ENCODE measurements at places on chromosomes 6 and 20. TPM values are rescaled to one million over a fixed set of nuclear protein-coding genes. Genes with fewer than 3 reads are reported as not detected.

CST4 gene
- not detected for total RNA-seq

SLC22A2 gene
- not detected for total RNA-seq

CLVS2 gene
- not detected for total RNA-seq

PCK1 gene
- not detected for total RNA-seq

SYNDIG1 gene
- 0.68 TPM for total RNA-seq

PLA2G7 gene
- not detected for total RNA-seq

POFUT1 gene
- total RNA-seq, result 37.8 TPM

TIAM2 gene
- 5.8 TPM for total RNA-seq

CLPSL2 gene
- total RNA-seq, result not detected

LIME1 gene
- 8.5 TPM for total RNA-seq

GJA1 gene
- total RNA-seq, result 110 TPM

DSP gene
- total RNA-seq, result 1.6 TPM

RPS10 gene
- 5,879 TPM for total RNA-seq

CD24 gene
- 7.5 TPM for total RNA-seq

BEND3 gene
- total RNA-seq, result 0.60 TPM

SRXN1 gene
- total RNA-seq, result 37.5 TPM

TSPYL4 gene
- total RNA-seq, result 14.6 TPM

GPLD1 gene
- total RNA-seq, result not detected

KCNK16 gene
- total RNA-seq, result not detected

CDSN gene
- not detected for total RNA-seq

AGPAT1 gene
- total RNA-seq, result 84.0 TPM

RSPO4 gene
- total RNA-seq, result not detected

BACH2 gene
- 1.0 TPM for total RNA-seq

MACROD2 gene
- not detected for total RNA-seq

TMEM14C gene
- 169 TPM for total RNA-seq

R3HDML gene
- not detected for total RNA-seq

WFDC5 gene
- not detected for total RNA-seq

ELOVL5 gene
- 103 TPM for total RNA-seq

SLC22A16 gene
- total RNA-seq, result not detected

LY6G6F gene
- total RNA-seq, result not detected

SLC16A10 gene
- total RNA-seq, result not detected

CST5 gene
- not detected for total RNA-seq

BNIP5 gene
- total RNA-seq, result not detected

PXDC1 gene
- total RNA-seq, result 119 TPM

GID8 gene
- total RNA-seq, result 21.7 TPM

Data from pericardium fibroblast (primary cell).